ENCODE measurements at places on chromosomes 5 and 9. TPM values are rescaled to one million over a fixed set of nuclear protein-coding genes. Genes with fewer than 3 reads are reported as not detected.

SHROOM1 gene
- 8.3 TPM for total RNA-seq

LCN6 gene
- total RNA-seq: not detected

IL7R gene
- 0.19 TPM for total RNA-seq

DPYSL3 gene
- total RNA-seq: 22.2 TPM

ENTREP1 gene
- 0.54 TPM for total RNA-seq

AGXT2 gene
- not detected for total RNA-seq

Data from A549 treated with GW870086 at 1 μM for 4 hours (cell line).